ENCODE measurements at places on chromosomes 3 and 15.

- no peak for DNase-seq
These were observed 147.4 kb upstream of the UMPS start for GRCh38 chr3:124582621-124583395.

DNA sequence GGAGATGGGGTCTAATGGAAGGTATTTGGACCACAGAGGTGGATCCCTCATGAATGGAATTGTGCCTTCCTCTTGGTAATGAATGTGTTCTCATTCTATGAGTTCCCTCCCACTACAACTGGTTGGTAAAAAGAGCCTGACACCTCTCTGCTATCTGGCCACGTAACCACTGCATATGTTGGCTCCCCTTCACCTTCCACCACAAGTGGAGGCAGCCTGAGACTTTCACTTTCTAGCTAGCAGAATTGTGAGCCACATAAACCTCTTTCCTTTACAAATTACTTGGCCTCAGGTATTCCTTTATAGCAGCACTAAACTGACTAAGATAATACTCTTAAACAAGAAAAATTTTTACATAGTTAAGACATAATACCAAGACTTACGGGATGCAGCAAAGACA lies 155.3 kb downstream of the NR1I2 start:
- no peak for DNase-seq

DNA sequence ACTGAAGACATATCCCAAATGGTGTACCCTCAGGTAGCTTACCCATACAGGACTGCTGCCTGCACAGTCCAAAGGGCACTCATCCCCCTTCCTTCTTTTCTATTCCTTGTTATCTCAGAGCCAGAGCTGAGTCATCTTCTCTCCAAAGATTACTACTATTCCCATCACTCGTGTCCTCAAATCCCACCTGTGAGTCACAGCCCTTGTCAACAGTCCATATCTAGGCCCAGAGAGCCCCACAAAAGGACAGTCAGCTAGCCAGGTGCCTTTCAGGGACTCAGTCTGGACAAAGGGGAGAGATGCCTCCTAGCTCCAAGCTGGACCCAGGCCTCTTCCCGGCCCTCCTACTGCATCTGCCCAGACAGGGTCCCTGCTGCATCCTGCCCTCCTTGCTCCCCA lies 11.0 kb downstream of the PARP16 start:
- no peak for DNase-seq

GRCh38 chr15:69954666-69955065 lies 143.1 kb downstream of the TLE3 start:
- DNase-seq, result no peak

DNA sequence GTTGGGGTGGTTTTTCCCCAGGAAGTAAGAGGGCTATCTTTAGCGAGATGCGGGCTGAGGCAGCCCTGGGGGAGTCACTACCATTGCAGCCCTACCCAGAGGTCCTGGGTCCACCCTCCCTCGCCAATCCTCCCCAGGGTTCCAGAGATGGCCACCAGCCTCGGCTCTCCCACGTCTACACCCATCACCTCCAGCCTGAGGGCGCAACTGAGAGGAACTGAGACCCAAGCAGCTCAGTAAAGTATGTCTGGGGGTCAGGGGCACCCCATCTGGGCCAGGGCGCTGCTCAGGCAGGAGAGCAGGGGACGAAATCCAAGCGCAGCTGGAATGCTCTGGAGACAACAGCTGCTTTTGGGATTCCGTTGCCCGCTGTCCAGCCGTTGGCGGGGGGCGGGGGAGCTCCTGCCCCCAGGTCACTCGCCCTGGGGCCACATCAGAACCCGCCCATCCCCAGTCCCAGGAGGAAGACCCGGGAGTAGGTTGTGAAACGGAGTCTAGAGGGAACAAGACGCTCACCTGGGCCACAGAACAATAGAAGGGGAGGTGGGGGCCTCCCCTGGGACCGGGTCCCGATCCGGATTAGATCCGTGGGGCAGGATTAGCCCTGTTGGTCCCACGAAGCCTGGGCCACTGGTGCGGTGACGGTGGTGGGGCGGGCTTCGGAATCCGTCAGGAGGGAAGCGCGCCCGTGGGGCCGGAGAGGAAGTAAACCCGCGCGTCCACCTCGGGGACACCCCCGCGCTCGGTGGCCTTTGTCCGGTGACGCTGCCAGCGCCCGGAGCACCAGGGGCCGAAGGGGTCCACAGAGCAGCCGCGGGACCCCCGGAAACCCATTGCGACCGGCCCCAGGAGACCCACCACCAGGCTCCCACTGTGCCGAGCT lies 1.4 kb upstream of the NDUFAF3 start:
- DNase-seq, result no peak

DNA sequence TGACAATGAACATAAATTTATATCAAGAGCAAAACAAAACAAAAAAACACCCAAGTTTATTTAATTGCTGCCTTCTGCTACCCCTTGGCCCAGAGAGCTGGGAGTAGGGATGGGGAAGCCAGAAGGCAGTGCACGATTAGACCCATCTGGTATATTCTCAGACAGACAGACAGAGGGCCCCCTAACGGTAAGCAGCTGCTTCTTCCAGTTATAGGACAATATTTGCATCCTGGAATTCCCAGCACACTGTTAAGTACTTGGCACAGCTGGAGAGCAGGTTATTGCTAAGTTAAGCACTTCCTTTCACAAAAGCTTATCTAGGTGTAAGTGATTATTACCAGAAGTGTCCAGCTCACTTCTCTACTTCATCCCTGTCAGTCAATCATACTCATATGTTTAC lies 39.3 kb downstream of the C2CD4B start:
- DNase-seq, result peak; percentile 97

- no peak for DNase-seq
These were observed at the start of gene SLC49A4 for GRCh38 chr3:122794779-122795673. TSS of gene SLC49A4 (plus strand) at chr3:122795069. CDS start at chr3:122795193, 124 bp downstream.

GRCh38 chr3:157051591-157051990 lies 108.4 kb downstream of the CCNL1 start:
- no peak for DNase-seq

DNA sequence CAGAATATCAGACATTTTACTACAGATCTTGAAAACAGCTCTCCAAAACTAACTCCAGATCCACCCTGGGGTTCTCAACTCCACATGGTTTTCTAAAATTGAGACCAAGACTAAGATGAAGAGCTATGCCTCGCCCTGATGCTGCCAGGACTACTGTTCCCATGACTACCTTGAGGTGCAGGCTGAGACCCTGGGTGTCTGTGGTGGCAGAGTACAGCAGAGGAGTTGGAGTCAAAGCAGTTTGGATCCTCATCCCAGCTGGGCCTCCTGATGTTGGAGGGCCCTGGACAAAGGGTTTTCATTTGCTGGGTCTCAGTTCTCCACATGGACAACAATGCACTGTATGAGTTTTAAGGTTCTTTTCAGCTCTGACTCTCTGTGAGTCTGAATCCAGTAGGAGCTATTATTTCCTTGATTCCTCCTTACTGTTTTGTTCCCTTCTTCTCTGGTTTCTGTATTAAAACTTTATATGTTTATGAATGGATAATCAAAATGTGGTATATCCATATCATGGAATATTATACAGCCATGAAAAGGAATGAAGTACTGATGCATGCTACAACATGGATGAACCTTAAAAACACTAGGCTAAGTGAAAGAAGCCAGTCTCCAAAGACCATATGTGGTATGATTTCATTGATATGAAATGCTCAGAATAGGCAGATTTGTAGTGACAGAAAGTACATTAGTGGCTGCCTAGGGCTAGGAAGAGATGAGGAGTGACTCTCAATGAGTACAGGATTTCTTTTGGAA lies 93.0 kb downstream of the CPN2 start:
- DNase-seq, result no peak

DNA sequence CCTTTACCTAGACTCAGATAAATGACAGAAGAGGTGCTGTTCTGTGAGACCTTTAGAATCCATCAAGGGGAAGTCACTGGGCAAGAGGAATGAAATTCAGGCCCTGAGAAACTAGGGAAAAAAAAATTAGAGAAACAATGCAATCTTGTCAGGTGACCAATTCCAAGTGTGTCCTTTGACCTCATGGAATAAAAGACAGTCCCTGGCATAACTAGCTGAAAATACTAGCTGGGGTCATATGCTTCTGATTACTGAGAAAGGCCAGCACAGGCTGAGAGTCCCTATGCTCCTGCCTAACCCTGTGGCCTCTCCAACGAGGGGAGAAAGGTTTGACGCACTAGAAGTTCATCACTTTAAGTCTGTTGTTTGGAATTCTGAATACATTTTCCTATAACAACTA lies 167.3 kb downstream of the XXYLT1 start:
- no peak for DNase-seq

DNA sequence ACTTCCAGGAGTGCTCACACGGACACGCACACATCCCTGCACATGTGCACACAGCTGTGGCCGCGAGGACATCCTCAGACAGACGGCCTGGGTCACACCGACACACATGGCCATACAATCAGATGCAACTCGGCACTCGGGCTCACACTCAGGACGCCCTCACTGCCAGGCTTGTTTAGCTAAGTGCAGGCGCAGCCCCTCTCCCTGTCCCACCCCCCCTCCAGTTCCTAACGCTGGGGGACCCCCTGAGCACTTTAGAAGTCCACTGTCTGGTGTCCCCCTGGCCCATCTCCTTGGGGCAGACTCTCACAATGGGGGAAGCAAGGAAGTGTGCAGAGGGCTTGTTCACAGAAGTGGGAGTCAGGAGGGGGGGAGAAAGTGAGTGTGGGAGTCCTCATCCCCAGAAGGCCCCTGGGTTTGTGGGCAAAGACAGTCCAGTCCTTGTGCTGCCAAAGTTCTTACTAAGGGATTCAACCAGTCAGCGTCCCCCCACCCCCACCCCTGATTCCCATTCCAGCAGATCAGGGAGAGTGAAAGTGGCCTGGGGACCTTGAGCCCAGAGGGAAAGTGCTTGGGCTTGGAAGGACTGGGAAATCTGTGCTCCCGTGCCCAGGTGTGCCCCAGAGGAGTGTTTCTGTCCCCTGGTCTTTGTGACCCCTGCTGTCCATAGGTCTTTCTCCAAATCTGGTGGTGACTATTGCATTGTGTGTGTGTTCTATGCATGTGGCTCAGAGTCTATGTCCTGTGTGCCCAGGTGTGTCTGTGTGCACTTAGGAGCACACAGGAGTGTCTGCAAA lies 767 bp upstream of the GATA2 start:
- no peak for DNase-seq

DNA sequence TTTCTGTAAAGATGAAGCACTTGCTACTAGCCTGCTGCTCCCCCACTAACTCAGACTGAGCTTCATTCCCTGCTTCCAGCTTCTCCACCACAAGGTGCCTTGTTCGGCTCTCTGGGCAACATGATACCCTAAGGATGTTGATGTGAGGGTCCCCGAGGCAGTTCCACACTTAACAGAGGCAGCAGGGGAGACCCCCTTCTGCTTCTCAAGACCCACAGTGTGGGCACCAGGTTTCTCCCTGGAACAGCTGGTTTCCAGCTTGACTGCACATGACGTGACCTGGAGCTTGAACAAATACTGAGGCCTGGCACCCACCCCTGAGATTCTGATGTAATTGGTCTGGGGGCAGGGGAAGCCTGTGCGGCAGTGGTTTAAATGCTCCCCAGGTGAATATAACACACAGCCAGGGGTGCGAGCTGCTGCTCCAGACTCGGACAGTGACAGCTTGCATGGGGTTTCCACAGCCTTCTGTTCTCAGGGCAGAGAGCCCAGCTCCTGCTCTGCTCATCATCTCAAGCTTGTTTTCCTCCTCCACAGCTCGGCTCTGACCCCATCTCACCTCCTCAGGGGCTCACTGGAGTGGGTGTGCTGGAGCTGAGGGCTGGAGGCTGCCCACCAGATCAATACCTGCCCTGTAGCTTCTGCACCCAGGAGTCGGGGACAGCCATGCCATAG lies 95.0 kb upstream of the HACD2 start:
- no peak for DNase-seq

DNA sequence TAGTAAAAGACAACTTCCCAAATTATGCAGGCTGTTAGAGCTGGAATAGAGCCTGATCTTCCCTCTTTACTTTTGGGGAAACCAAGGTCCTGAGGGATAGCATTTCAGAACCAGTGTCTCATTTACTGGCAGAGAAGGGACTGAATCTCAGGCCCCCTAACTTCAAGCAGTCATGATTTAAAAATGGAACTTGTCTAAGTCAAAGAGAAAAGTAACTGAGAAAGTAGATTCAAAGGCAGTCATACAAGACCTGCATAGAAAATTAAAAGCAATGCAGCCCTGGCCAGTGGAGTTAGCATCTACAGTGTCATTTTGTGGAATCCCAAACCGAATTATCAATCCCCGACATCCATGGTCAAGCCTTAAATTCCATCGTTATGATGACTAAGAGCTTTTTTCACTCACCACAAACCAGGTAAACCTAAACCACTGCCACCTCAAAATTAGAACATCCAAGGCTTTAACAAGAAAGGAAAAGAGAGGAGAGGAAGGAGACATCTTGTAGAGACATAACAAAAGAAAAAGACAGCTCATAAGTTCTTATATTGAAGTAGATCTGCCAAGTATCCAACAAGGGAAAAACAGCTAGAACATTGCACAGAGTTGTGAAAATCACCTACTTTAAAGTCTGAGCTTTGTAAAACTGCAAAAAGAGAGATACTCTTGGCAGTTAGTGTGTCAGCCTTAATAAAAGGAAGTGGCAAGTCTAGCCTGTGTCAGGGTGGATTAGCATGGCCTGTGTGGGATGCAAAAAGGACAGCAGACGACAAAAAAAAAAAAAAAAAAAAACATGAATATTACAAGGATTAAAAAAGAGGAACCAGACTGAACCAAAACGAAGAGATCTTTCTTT lies 54.1 kb upstream of the CCR2 start:
- DNase-seq, result no peak

DNA sequence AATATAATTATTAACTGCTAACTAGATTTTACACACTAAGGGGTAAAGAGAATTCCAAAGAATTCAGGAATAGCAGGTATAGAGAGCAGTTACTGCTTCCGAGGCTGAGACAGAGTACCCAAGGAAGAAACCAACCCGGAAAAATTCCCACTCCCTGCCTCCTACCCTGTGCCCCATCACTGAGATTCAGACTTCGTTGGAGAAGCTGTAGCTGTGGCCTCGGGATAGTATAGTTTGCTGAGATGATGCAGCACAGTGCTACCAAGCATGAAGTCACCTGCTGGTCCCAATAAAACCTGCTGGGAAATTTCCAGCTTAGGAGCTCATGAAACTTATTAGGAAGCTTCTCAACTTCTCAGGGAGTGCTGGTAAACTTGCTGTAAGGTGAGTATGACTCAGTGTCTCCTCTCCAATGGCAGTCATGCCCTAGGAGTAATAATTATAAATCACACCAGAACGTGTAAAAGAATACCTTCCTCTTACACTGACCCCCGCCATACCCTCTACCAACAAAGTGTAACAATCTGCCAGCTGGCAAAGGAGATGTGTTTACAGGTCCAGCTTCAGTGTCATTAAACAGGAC lies 215.2 kb upstream of the ROBO2 start:
- DNase-seq, result no peak
